ENCODE measurements at places on chromosomes 6 and 20. TPM values are rescaled to one million over a fixed set of nuclear protein-coding genes. Genes with fewer than 3 reads are reported as not detected.

Gene FGD2
- total RNA-seq, result not detected

Gene DACT2
- total RNA-seq, result not detected

Gene SMOC2
- total RNA-seq, result not detected

Gene GPR63
- total RNA-seq, result 0.11 TPM

Gene KCNG1
- 0.40 TPM for total RNA-seq

Gene ARHGAP40
- 0.04 TPM for total RNA-seq

Gene MYLIP
- 28.0 TPM for total RNA-seq

Gene ADGRB3
- total RNA-seq, result not detected

Gene SPDEF
- total RNA-seq, result not detected

Gene TSHZ2
- not detected for total RNA-seq

Gene KHDC1L
- total RNA-seq, result not detected

Gene DCDC2
- total RNA-seq, result not detected

Gene DEFB114
- total RNA-seq, result not detected

Gene AARS2
- 17.3 TPM for total RNA-seq

Gene NNAT
- total RNA-seq, result not detected

Gene PKIB
- total RNA-seq, result 0.13 TPM

Measured in pulmonary artery endothelial cell (primary cell).